KG1 (cell line): ENCODE measurements at places on chromosomes 11 and 22.

- DNase-seq = no peak
These were observed 11.8 kb downstream of the E2F8 start for GRCh38 chr11:19228968-19229367.

DNA sequence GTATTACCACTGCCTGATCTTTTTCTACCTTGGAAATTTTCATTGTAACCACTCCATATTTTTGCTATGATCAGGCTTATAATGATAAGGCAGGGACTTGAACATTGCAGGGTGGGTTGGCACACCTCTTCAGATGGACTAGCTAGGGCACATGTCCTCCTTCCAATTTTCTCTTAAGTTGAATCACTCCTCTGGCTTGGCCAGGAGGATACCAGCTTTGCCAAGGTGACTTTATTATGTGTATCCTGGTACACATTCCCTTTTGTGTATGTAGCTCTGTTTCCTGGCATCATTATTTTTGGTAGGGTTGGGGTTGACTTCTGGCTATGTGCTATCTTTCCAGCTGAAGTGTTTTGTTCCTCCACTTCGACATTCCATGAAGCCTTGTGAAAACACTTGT lies 8.5 kb upstream of the LDLRAD3 start:
- no peak for DNase-seq

GRCh38 chr11:6350486-6350885 lies 30.2 kb upstream of the CAVIN3 start:
- DNase-seq = no peak

DNA sequence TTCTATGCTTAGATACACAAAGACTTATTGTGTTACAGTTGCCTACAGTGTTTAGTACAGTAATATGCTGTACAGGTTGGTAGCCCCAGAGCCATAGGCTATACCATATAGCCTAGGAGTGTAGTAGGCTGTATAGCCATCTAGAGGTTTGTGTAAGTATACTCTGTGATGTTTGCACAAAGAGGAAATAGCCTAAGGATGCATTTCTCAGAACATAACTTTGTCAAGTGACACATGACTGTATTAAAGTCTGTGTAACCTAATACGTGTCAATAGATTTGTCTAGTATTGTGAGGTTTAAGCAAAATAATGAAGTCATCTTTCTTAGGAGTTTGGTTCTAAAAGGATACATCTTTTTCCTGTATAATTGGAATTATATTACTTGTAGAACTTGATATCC lies 5.5 kb downstream of the ZC3H12C start:
- DNase-seq = peak; percentile 47

GRCh38 chr11:81497202-81497804 lies 1236.4 kb downstream of the FAM181B start:
- DNase-seq = peak; percentile 65

DNA sequence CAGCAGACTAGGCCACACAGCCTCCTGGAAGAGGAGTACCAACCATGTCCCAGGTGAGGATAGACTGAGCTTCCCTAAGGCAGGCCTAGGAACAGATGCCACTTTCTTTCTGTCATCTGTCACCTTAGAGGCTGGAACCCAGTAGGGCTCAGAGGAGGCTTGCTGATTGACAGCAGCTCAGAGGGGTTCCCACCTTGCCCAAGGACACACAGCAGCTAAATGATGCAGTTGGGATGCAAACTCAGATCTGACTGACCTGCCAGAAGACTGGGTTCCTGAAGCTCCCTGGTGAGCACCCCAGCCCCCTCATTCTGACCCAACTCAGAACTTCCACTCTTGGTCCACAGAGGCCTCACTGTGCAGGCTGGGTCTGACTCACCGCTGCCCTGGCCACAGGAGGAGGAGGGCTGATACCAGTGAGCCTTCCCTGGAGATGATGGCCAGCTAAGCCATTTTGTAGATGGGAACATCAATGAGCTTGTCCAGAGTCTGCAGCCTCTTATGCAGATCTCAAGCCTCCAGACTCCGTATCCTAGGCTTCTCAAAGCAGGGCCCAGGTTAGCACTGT lies 14.0 kb downstream of the CAPN5 start:
- no peak for DNase-seq

DNA sequence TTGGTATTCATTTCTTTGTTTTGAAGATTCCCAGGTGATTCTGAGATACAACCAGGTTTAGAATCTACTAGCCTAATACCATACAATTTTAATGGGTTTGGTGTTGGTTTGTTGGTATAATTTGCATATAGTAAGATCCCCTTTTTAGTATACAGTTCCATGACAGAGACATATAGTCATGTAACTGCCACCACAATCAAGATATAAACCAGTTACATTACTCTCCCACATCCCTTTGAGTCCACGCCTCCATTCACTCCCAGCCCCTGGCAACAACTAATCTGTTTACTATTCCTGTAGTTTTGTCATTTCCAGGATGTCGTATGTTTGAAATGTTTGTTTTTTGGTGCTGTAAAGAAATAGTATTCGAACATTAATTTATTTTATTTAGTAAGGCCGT lies 4.3 kb downstream of the ASRGL1 start:
- DNase-seq = no peak
